ENCODE measurements at places on chromosomes 2 and 18.

GRCh38 chr2:190837420-190837819, 43.2 kb upstream of the GLS start:
- no peak for DNase-seq

GRCh38 chr18:66813138-66813537, 209.2 kb upstream of the CDH19 start:
- DNase-seq: no peak

DNA sequence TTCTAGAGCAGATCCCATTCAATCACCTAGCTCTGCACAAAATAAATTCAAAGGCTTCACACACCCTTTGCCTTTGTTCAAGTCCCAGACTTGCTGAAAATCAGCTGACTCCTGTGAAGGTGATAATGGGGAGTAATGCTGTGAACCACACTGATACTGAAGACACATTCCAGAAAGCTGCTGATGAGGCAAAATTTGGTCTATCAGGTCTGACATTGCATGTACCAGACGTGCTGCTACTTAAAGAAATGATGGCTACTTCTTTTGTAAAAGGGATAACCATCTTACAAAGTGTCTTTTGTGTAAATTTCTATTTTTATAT, 7.8 kb upstream of the CTIF start:
- DNase-seq: no peak

- DNase-seq: no peak
Observed at GRCh38 chr2:202813387-202813786, 58.2 kb downstream of the ICA1L start.

- DNase-seq: no peak
Observed at GRCh38 chr2:120853306-120854013, 117.8 kb downstream of the GLI2 start.

DNA sequence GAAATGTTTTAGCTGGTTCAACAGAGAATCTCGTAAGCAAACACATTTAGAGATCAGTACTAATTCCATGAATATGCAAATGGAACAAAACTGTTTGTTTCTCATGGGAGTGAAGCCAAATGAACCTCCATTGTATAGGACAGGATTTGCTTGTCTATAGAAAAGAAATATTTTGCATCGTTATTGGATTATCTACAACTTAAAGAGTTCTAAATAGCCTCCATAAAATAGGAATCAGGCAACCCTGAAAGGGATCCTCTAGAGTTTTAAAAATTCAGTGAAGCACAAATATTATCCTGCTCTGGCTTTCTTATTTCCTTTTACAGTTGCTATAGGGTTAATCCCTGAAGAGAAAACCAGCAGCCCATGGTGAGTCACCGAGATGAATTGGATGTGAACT, 378.4 kb upstream of the NRXN1 start:
- no peak for DNase-seq

- DNase-seq: no peak
Observed at GRCh38 chr2:145957929-145958328, 1438.0 kb upstream of the ZEB2 start.

GRCh38 chr2:20617892-20618467, 32.9 kb downstream of the HS1BP3 start:
- DNase-seq: peak; percentile 95

DNA sequence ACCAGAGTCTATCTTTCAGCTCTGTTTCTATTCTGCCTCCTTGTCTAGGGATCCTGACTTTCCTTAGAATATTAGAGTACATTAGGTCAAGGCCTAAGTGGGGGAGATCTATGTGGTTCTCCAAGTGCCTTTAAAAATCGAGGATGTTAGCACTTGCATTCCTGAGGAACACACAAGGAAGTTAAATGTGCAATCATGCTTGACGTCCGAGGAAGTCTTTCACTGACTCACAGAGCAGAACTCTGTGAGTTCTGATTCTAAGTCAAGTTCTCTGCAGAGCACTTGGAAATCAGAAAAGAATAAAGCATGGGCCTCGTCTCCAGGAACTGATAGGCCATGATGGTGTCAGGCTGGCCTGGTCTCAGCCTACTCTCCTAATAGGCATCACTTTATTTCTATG, 17.2 kb downstream of the FHOD3 start:
- DNase-seq: no peak

GRCh38 chr2:28835781-28836180, 25.1 kb downstream of the SPDYA start:
- DNase-seq: no peak

GRCh38 chr2:53498210-53498609, 269.4 kb upstream of the CHAC2 start:
- DNase-seq: no peak

GRCh38 chr2:197883354-197884032, 79.1 kb downstream of the PLCL1 start:
- no peak for DNase-seq

DNA sequence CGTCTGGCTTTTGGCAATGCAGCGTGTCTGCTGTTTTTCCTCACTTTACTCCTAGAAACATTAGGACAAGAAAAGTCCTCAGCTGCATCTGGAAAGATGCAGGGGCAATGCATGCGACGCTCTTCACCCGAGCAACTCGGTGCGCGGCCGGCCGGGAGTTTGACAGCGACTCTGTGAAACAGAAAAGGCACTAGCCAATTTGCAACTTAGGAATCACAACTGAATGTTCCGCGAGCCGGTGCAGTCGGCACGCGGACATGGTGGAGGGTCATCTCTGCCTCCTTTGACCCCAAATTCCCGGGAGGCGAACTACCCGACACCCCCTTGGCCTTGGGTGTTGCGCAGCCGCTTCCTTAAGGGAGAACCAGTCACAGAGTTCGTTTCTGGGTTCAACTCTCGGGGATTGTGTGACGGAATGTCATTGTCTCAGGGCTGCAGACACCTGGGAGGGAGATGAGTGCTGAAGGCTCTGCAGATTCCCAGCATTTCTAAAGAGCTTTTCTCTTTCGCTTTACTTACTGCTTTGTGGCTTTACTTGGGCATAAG, 9.8 kb downstream of the NR4A2 start:
- DNase-seq: no peak

DNA sequence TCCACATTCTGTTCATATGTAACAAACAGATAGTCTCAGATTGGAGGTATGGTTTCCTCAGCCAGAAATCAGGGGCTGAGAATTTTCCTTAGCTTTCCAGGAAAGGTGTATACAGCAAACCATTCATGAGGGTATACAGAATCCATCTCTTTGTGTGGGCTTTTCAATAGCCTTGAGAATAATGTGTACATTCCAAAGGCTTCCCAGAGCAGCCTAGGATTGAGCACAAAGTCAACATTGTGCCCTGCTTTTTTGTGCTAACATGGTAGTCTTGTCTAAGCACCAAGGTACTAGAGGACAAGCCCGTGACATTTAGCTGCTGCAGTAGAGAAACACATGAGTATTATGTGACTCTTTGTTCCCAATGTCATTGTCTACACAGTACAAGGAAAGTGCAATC, 322.1 kb upstream of the TANK start:
- no peak for DNase-seq

GRCh38 chr2:10901160-10901939, 10.4 kb upstream of the KCNF1 start:
- peak; percentile 35 for DNase-seq

- DNase-seq: no peak
Observed at GRCh38 chr2:113602869-113603466, 24.1 kb upstream of the RABL2A start.

DNA sequence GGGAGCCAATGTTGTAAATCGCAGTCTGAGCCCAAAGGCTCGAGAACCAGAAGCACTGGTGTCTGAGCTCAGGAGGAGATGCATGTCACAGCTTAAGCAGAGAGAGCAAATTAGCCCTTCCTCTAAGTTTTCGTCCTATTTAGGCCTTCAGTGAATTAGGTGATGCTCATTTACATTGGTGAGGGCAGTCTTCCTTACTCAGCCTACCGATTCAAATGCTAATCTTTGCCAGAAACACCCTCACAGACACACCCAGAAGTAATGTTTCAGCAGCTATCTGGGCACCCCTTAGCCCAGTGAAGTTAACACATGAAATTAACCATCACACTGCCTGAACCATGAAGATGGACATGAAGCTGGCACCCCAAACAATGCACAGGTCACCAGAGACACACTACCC, 385.1 kb downstream of the STK39 start:
- no peak for DNase-seq

- no peak for DNase-seq
Observed at GRCh38 chr2:235358981-235359471, 134.8 kb upstream of the AGAP1 start.

DNA sequence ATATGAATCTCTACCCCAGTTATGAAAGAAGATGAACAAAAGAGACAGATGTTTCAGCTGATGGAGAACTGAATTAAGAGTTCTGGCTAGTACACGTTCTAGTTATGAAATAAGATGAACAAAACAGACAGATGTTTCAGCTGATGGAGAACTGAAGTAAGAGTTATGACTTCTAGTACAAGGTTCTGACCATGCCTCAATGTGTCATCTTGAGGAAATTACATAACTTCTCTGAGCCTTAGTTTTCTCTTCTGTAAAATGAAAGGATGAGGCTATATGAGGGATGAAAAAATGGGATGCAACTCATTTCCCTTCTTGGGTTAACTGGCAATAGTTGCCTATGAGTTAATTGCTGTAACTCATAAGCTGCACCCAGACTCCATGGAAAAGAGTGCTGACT, 92.9 kb upstream of the WDR75 start:
- DNase-seq: no peak

GRCh38 chr2:128668946-128669345, 350.3 kb upstream of the HS6ST1 start:
- DNase-seq: no peak

- DNase-seq: no peak
Observed at GRCh38 chr18:59715445-59715844, 18.2 kb upstream of the CCBE1 start.

- peak; percentile 65 for DNase-seq
Observed at GRCh38 chr18:8982416-8983183, 119.9 kb upstream of the NDUFV2 start.

DNA sequence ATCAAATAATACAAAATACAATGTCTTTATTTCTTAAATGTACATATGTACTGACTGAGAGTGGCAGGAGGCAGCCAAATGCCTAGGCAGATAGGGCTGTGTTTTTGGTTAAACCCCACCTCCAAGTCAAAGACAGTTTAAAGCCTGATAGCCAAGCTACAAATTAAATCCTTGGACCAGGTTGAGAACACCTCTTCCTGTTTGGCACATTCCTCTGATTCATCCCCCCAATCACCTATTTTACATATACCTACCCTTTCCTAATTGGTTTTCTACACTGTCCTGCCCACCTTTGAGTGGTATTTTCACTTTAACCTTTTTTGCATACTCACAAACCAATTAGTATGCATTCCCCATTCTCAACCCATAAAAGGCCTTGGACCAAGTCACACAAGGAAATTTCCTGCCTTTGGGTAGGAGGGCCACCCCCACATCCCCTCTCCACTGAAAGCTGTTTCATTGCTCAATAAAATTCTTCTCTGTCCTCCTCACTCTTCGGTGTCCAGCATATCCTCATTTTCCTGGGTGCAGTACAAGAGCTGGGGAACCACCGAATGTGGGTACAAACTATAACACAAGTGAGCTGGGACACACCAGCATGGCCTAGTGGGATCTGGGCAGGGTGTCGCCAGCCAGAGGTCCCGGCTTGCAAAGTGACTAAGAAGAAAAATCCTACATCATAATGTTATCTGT, 149.1 kb downstream of the UBE2E3 start:
- DNase-seq: no peak

- peak; percentile 91 for DNase-seq
Observed at GRCh38 chr2:64698668-64699444, 45.1 kb upstream of the SERTAD2 start.

GRCh38 chr18:21289827-21290226, 47.8 kb downstream of the GREB1L start:
- DNase-seq: no peak

DNA sequence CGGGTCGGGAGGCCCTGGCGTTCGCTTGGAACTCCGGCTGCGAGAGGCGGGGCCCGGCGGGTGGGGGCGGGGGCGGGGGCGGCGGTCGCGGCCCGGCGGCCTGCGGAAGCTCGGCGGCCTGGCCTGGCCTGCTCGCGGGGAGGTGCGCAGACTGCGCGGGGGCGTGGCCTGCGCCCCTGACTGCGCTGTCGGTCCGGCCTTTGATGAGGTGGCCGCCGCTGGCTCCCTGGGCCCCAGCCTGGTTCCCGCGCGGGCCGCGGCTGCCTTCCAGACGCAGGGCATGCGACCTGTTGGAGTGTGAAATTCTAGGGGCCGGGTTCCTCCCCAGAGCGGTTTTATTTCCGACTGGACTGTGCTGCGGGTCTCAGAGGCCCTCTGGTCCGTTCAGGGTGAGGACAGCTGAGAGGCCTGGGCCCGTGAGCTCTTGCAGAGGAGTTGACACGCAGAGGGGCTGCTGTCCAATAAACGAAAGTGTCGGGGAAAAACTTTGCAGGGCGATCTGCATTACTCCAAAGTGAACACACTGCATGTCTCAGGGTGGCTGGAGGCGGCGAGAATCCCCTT, 629 bp downstream of the NRBP1 start:
- DNase-seq: peak; percentile 91

- no peak for DNase-seq
Observed at GRCh38 chr2:199590321-199591203, 132.8 kb upstream of the SATB2 start.

DNA sequence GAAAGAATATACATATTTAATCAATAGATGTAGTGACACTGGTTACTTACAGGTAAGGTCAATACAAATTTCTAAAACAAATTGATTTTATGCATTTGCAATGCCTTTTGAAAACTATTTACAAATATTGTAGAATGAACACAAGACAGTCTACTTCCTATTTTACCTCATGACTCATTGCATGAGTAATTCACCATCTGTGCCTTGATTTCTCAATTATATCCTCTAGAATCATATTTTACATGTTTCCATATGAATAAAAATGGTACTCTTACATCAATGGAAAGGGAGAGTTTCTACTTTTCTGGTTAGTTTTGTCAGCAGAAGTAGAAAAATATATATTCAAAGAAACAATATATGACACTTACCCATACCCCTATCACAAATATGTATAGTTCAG, 203.8 kb upstream of the CDH7 start:
- DNase-seq: no peak

DNA sequence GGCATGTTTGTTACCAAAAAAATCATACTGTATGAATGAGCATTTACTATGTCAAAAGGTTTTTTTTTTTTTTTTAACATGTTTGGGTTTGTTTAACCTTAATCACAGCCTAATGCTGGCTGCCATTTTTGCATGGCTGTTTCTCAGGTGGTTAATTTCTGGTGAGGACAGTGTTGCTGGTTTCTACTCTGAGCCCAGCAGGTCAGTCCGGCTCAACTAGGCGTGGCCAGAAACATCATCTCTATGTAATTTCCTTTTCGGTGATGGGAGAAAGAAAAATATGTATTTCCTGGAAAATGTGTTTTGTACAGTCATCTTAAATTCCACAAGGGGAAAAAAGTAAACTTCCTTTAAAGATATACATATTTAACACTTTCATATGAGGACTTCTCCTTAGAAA, 24.9 kb upstream of the BZW1 start:
- DNase-seq: peak; percentile 92

DNA sequence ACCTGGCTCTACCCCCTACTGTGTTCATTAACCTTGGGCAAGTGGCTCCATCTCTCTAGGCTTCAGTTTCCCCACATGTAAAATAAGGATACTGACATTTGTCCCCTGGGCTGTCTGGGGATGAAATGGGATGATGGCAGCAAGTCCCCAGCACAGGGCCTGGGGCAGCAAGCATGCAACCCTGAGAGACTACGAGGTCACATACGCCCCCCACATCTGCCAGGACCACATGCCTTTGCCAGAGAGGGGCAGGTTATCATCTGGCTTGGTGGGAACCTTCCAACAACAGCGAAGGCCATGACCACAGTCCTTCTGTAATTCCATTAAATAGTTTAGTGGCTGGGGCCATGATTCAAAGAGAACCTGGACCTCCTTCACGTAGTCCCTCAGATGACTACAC, 145.9 kb upstream of the REV1 start:
- no peak for DNase-seq

Data from lung microvascular endothelial cell (primary cell).